Stimulated activated memory B cell treated with anti-CD40 and anti-IgM and Interleukin-4, amounts not matched to agents 10 μg/mL and 1 μg/mL and 100 μg/mL, for 72 hours (primary cell): ENCODE measurements at places on chromosomes 2 and 18.

GRCh38 chr2:127877626-127878025 lies 8.1 kb downstream of the AMMECR1L start:
- H3K4me3 ChIP-seq = no peak overlapping the region
- no peak overlapping the region for H3K27ac ChIP-seq
- no peaks in the 10 kb centered on the region for H3K27me3 ChIP-seq
- H3K4me1 ChIP-seq = peaks cover 59% of the 10 kb centered on the region
- peaks cover 30% of the 10 kb centered on the region for H3K36me3 ChIP-seq

DNA sequence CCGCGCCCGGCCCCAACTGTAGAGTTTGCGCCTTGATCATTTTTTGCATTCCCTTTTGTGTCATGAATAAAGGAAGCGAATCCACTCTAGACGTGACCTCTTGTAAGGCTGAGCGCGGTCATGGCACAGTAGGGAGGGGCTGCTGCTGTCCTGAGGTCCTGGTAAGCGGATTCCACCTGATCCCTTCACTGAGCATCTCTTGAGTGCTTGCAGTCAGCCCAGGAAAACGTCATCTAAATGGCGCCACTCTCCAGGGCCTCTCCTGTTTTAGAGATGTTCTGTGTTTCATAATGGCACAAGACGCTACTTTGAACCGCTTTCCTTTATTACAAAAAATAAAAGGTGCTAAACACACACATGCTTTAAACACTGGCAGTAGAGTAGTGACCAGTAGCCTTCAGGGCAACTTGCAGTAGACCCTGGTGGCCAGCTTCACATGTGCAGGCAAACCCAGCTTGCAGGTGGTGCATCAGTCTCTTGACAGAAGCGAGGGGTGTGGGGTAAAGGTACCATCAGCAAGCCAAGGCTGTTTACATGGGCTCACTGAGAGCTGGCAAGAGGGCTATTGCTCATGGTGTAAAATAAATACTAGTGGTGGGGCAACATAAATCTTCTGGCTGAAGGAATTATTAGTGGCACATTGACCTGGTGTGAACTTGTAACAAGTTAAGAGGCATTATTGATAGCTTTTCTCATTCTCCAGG lies 43.0 kb upstream of the ACKR3 start:
- H3K27ac ChIP-seq = no peak overlapping the region
- H3K4me1 ChIP-seq = peaks cover 3% of the 10 kb centered on the region
- H3K36me3 ChIP-seq = no peaks in the 10 kb centered on the region

GRCh38 chr2:105712981-105713596 lies 31.6 kb upstream of the NCK2 start:
- H3K4me1 ChIP-seq = peaks cover 6% of the 10 kb centered on the region
- no peak overlapping the region for H3K4me3 ChIP-seq
- peaks cover 26% of the 10 kb centered on the region for H3K27me3 ChIP-seq

DNA sequence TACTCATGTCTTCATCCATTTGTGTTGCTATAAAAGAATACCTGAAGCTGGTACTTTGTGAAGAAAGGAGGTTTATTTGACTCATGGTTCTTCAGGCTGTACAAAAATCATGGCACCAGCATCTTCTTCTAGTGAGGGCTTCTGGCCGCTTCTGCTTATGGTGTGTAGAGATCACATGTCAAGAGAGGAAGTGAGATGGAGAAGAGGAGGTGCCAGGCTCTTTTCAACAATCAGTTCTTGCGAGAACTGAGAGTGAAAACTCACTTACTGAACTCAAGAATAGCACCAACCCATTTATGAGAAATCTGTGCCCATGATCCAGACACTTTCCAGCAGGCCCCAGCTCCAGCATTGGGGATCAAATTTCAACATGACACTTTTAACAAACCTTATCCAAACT lies 30.0 kb upstream of the BARD1 start:
- H3K36me3 ChIP-seq = no peaks in the 10 kb centered on the region
- H3K27me3 ChIP-seq = no peaks in the 10 kb centered on the region
- H3K27ac ChIP-seq = no peak overlapping the region
- no peak overlapping the region for H3K4me3 ChIP-seq

GRCh38 chr18:31101183-31102024 lies 817 bp downstream of the DSC2 start:
- H3K4me3 ChIP-seq = no peak overlapping the region
- H3K27ac ChIP-seq = no peak overlapping the region
- no peaks in the 10 kb centered on the region for H3K36me3 ChIP-seq
- H3K4me1 ChIP-seq = no peaks in the 10 kb centered on the region

DNA sequence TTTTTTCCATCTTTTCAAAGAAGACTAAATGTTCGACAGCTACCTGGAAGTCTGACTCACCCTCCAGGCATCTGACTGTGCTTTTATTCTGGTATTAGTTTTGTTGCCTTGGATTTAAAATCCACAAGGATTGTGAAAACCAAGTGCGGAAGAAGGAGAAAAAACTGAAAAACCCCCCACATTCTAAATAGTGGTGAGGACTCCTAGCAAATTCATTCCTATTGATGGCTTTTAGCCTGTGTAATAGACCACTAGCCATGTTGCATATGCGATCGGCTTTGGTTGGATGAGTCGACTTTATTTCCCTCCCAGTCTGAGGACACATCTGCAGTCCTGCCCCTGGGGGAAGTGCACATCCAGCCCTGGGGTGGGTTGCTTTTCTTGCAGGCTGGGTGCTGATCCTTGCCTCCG lies 16.9 kb downstream of the LDLRAD4 start:
- ATAC-seq = no peak
- H3K4me3 ChIP-seq = no peak overlapping the region
- peaks cover 11% of the 10 kb centered on the region for H3K27me3 ChIP-seq
- H3K4me1 ChIP-seq = no peaks in the 10 kb centered on the region

GRCh38 chr2:128413014-128413717 lies 94.5 kb upstream of the HS6ST1 start:
- no peaks in the 10 kb centered on the region for H3K4me1 ChIP-seq
- no peak overlapping the region for H3K4me3 ChIP-seq
- H3K36me3 ChIP-seq = no peaks in the 10 kb centered on the region
- H3K27me3 ChIP-seq = peaks cover 6% of the 10 kb centered on the region
- no peak for ATAC-seq

GRCh38 chr2:206693399-206694137 lies 24.6 kb downstream of the DYTN start:
- ATAC-seq = peak; percentile 58
- H3K36me3 ChIP-seq = no peaks in the 10 kb centered on the region
- H3K4me3 ChIP-seq = no peak overlapping the region
- H3K4me1 ChIP-seq = no peaks in the 10 kb centered on the region
- no peak overlapping the region for H3K27ac ChIP-seq

GRCh38 chr2:197071213-197071612 lies 144.7 kb upstream of the PGAP1 start:
- no peaks in the 10 kb centered on the region for H3K27me3 ChIP-seq
- H3K36me3 ChIP-seq = peaks cover 77% of the 10 kb centered on the region
- H3K27ac ChIP-seq = peak overlapping the region; percentile 72
- no peak overlapping the region for H3K4me3 ChIP-seq

GRCh38 chr2:109256921-109257320 lies 127.9 kb downstream of the SH3RF3 start:
- no peaks in the 10 kb centered on the region for H3K27me3 ChIP-seq
- peaks cover 32% of the 10 kb centered on the region for H3K4me1 ChIP-seq
- no peak overlapping the region for H3K27ac ChIP-seq
- ATAC-seq = no peak
- no peaks in the 10 kb centered on the region for H3K36me3 ChIP-seq

- no peak overlapping the region for H3K27ac ChIP-seq
- H3K4me1 ChIP-seq = no peaks in the 10 kb centered on the region
- H3K36me3 ChIP-seq = no peaks in the 10 kb centered on the region
Observed at GRCh38 chr2:44273596-44273995, 1.7 kb upstream of the SLC3A1 start.

GRCh38 chr2:10188729-10189305 lies 66.3 kb downstream of the RRM2 start:
- no peaks in the 10 kb centered on the region for H3K27me3 ChIP-seq
- no peak overlapping the region for H3K4me3 ChIP-seq
- no peak for ATAC-seq

DNA sequence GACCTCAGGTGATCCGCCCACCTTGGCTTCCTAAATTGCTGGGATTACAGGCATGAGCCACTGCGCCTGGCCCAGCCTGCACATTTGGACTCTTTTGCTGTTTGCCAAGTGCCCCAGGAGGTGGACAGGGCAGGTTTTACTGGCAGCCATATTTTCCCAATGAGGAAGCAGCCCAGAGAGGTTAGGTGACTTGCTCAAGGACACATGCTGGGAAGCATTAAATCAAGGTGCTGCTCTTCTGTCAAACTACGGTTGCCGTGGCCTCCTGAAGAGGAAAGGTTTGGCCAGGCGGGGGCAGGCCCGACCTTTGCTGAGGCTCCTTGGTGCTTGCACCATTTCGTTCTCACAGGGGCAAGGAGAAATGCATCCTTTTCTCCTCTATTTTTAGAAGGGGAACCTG lies 44.0 kb downstream of the DNMT3A start:
- no peak overlapping the region for H3K4me3 ChIP-seq
- no peak for ATAC-seq
- H3K36me3 ChIP-seq = peaks cover 28% of the 10 kb centered on the region
- H3K4me1 ChIP-seq = peaks cover 61% of the 10 kb centered on the region

DNA sequence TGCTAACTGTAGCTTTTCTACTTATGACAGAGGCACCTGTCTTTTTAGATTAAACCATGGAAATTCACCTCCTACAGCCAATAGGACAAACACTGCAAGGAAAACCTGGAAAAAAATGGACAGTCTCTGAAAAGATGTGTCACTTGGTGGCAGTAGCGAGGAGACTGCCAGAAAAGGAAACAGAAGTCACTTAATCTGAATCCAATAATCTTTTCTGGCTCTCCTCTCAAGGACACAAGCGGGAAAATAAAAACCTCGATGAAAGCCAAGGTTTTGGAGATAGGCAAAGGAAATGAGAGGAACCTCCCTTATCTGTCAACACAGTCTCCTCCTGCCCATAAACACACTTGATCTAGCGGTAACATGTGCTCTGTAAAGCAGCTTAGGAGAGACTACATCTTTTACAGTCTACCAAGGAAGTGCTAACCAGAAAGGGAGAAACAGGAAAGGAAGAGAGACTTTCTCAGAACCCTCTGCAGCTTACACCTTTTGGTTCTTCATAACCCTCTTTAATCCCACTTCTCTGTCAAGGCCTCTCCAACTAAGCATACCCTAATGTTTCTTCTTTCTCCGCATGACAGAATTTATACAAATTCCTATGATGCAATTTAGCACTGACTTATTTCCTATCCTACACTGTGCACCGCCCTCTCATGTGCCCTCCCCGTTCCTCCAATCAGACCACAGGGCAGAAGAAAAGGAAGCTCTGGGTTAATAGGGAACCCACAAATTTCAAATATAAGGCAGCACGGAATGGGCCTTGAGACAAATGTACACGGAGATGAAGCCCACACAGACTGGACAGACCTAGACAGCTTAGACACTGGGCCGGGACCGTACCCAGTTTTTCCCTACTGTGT lies 52.8 kb downstream of the CLASP1 start:
- no peaks in the 10 kb centered on the region for H3K27me3 ChIP-seq
- H3K36me3 ChIP-seq = peaks cover 2% of the 10 kb centered on the region
- peak; percentile 86 for ATAC-seq

DNA sequence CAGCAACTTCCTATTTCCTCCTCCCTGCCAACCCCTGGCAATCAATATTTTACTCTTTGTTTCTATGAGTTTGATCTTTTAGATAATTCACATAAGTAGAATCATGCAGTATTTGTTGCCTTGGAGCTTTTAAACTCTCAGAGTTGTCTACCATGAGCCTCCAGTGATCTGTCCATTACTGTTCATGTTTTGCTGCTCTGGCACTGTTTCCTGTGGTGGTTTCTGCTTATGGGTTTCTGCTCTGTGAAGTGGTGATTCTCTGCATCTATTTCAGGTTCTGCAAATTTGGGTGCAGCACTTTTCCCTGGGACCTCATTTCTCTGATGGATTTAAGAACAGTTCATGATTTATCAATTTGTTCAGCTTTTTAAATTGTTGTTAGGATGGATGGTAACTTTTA lies 908.1 kb upstream of the FANCL start:
- no peak overlapping the region for H3K4me3 ChIP-seq
- ATAC-seq = no peak
- no peaks in the 10 kb centered on the region for H3K27me3 ChIP-seq

- H3K27me3 ChIP-seq = peaks cover 6% of the 10 kb centered on the region
- no peak for ATAC-seq
- no peaks in the 10 kb centered on the region for H3K4me1 ChIP-seq
- H3K27ac ChIP-seq = no peak overlapping the region
Observed at GRCh38 chr18:3973191-3973850, 481.8 kb downstream of the DLGAP1 start.

DNA sequence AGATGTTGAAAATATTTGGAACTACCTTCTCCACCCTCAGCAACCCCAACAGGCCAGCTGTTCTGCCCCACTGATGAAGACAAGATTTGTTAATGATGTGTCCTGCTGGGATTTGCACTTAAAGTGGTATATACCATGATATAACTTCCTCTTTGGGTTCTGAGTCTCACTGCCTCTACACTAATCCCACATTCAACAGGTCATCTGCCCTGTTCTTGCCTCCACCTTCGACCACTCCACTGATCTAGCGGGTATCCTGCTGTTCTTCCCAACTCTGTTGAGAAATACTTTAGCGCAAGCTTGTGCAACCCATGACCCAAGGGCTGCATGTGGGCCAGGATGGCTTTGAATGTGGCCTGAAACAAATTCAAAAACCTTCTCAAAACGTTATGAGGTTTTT lies 72.7 kb downstream of the LRP1B start:
- H3K4me1 ChIP-seq = no peaks in the 10 kb centered on the region
- no peak overlapping the region for H3K27ac ChIP-seq
- H3K36me3 ChIP-seq = no peaks in the 10 kb centered on the region

DNA sequence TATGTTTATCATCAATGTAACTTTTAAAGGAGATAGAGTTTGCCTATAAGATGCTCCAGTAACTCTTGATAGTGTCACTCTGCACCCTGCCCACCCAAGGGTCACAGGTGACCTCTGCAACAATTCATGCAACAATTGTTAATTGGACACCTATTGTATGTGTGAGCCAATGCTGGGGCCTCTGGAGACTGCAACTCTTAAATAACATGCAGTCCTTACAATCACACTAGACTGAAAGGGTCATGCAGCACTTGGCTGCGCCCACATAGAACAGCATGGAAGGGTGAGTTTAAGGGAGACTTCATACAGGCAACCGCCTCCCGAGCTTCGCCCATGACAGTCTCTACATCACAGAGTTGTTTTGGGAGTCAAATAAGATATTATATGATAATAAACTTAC lies 137.1 kb upstream of the TWIST2 start:
- H3K36me3 ChIP-seq = no peaks in the 10 kb centered on the region
- H3K27me3 ChIP-seq = peaks cover 23% of the 10 kb centered on the region
- H3K4me3 ChIP-seq = no peak overlapping the region
- no peak for ATAC-seq
- H3K4me1 ChIP-seq = no peaks in the 10 kb centered on the region

GRCh38 chr2:74959106-74959751 lies 786 bp downstream of the POLE4 start:
- peak overlapping the region; percentile 72 for H3K27ac ChIP-seq
- H3K27me3 ChIP-seq = no peaks in the 10 kb centered on the region
- H3K4me3 ChIP-seq = peak overlapping the region; percentile 78
- peaks cover 34% of the 10 kb centered on the region for H3K36me3 ChIP-seq

DNA sequence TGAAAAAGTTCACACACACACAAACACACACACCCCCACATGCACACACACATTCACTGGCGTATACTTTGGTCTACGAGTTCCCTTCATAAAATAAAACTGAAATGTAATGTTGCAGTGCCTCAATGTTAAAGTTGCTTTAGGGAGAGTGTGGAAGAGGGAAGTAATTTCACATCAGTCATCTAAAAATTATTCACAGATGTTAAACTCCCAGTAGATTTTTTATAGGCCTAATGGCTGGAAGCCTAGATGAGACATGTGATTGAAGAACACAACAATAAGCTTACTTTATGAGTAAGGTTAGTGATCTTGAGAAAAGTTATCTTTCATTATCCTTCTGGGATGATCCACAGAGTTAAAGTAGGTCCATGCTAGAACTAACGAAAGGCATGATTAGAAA lies 506.7 kb upstream of the CNTNAP5 start:
- no peak overlapping the region for H3K27ac ChIP-seq
- no peaks in the 10 kb centered on the region for H3K36me3 ChIP-seq
- ATAC-seq = no peak
- H3K4me3 ChIP-seq = no peak overlapping the region
